Dorsolateral prefrontal cortex (tissue), 122 donors: ENCODE measurements at places on chromosomes 11 and 22. TPM values are rescaled to one million over a fixed set of nuclear protein-coding genes. Genes with fewer than 3 reads are reported as not detected.

DNA sequence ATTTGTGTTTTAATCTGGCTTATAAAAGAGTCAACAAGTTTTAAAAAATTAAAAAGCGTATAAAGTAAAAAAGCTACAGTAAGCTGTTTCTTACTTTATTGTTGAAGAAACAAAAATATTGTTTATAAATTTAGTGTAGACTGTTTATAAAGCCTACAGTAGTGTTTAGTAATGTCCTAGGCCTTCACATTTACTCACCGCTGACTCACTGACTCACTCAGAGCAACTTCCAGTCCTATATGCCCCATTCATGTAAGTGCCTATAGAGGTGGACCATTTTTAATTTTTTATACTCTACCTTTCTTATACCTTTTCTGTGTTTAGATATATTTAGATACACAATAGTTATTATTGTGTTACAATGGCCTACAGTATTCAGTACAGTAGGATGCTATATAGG, 12.2 kb downstream of the MPPED2 start:
- DNase-seq, result no peak

- DNase-seq, result no peak
Measured at GRCh38 chr11:119100994-119101758, 477 bp downstream of the DPAGT1 start.

GRCh38 chr11:2794968-2795322, 90.6 kb downstream of the CDKN1C start:
- DNase-seq, result peak; percentile 29

- DNase-seq, result no peak
Measured at GRCh38 chr11:30091246-30091645, 74.4 kb upstream of the KCNA4 start.

- DNase-seq, result no peak
Measured at GRCh38 chr22:33321466-33321865, 263.3 kb upstream of the SYN3 start.

Gene TMEM191C
- 8.5 TPM for total RNA-seq

Gene GPR83
- 7.1 TPM for total RNA-seq
